ENCODE measurements at places on chromosomes 1 and 21. TPM values are rescaled to one million over a fixed set of nuclear protein-coding genes. Genes with fewer than 3 reads are reported as not detected.

GRCh38 chr1:91790392-91790791, 95.6 kb downstream of the TGFBR3 start:
- no peak overlapping the region for H3K27ac ChIP-seq
- DNase-seq, result no peak
- peaks cover 61% of the 10 kb centered on the region for H3K4me1 ChIP-seq
- H3K4me3 ChIP-seq, result no peak overlapping the region
- H3K36me3 ChIP-seq, result peaks cover 22% of the 10 kb centered on the region
- H3K27me3 ChIP-seq, result peaks cover 6% of the 10 kb centered on the region

The RCSD1 gene
- not detected for total RNA-seq

The ABCA4 gene
- not detected for total RNA-seq

The CAPZA1 gene
- total RNA-seq, result 284 TPM
